SW480 (cell line): ENCODE measurements at places on chromosomes 1 and 21.

DNA sequence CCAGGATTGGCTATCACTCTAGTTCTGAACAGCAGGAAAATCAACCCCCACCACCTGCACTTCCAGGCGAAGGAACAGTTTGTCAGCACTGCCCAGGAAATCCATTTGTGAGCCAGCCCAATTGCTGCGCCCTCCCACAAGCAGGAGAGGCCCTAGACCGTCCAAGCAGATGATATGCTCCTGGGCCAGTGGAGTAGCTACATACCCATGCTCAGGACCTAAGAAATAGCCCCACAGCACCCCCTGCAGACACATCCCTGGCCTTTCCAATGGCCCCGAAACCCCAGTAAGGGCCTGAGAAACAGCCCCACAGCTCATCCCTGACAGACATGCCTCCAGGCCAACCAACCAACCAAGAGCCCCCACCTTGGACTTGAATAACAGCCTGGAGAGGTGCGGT, 111.5 kb upstream of the ZC3H11B start:
- DNase-seq = no peak

- no peak for DNase-seq
These were observed 10.0 kb downstream of the MYBPHL start for GRCh38 chr1:109296782-109297181.

- no peak for DNase-seq
These were observed 45.5 kb downstream of the VWA5B1 start for GRCh38 chr1:20336105-20336605.

DNA sequence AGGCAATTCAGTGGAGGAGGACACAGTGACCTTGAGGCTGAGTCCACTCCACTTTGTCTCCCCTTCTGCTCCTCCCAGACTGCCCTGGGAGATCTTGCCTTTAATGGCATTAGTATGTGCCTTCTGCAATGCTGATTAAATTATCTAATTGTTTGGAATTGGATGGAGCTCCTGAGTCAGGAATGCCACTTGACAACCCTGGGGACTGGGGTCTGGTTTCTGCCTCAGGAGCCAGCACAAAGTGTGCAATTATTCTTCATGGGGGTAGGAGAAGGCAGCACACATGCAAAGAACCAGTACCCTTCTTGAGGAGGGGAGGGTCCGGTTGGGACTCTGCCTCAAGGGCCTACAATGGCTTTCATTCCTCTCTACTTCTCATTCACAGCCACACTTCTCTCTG, 11.9 kb upstream of the PLXNA2 start:
- no peak for DNase-seq

GRCh38 chr1:240401731-240402130, 210.2 kb downstream of the GREM2 start:
- no peak for DNase-seq

GRCh38 chr1:111769517-111770146, 13.9 kb downstream of the DDX20 start:
- peak; percentile 42 for DNase-seq

- DNase-seq = no peak
These were observed 276.2 kb upstream of the DUSP10 start for GRCh38 chr1:222018041-222018440.

GRCh38 chr1:193346085-193346484, 159.7 kb upstream of the B3GALT2 start:
- no peak for DNase-seq

DNA sequence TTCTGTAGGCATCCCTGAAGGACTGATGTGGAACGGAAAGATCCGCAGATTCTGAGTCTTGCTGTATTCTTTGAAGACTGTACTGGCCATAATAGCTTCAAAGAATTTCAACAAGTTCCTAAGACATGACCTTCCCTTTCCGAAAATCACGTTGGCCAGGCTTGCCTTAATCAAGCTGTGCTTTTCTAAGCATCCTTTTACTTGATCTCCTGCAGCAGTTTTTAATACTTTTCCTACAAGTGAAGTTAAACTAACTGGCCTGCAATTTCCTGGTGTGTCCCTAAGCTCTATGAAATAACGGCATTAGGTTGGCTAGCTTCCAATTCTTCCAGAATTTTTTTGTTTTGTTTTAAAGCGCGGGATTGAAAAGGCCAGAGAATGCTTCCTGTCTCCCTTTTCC, 40.3 kb downstream of the SPAG17 start:
- DNase-seq = no peak

- no peak for DNase-seq
These were observed 167.4 kb downstream of the TNFSF18 start for GRCh38 chr1:172883387-172883791.

DNA sequence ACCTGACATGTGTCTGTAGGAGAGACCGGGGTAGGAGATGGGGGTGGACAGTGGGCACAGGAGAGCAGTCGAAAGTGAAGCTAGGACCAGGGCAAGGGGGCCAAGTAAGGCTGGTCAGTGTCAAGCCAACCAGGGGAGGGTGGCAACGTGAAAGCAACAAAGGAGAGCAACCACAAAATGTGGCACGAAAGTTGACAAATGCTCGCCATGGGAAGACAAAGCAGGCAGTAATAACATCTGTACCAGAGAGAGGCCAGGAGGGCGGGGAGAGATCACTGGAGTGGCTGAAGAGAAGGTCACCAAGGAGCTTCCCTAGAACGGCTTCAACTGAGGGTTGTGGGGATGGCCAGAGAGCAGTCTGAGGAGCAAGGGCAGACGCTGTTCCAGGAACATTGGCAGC, 17.0 kb downstream of the QSOX1 start:
- no peak for DNase-seq

DNA sequence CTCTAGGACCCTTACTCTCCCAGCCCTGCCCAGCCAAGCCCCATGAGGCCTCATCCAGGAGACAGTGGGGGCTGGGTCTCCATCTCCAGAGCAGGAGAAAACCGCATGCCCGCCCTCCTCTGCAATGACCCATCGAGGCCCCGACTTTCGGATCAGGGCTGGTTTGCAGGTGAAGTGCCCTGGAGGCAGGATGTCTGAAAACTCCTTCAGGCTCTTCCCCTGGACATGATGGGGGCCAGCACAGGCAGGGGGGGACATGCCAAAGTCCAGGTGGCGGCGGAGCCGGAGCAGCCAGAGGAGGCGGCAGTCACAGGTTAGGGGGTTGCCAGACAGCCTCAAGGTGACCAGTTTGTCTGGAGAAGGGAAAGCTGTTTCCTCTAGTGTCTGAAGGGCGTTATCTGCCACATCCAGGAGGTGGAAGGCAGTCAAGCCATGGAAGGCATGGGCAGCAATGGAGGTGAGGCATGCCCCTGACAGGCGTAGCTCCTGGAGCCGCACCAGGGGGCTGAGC, 3.9 kb downstream of the LINGO4 start:
- no peak for DNase-seq

DNA sequence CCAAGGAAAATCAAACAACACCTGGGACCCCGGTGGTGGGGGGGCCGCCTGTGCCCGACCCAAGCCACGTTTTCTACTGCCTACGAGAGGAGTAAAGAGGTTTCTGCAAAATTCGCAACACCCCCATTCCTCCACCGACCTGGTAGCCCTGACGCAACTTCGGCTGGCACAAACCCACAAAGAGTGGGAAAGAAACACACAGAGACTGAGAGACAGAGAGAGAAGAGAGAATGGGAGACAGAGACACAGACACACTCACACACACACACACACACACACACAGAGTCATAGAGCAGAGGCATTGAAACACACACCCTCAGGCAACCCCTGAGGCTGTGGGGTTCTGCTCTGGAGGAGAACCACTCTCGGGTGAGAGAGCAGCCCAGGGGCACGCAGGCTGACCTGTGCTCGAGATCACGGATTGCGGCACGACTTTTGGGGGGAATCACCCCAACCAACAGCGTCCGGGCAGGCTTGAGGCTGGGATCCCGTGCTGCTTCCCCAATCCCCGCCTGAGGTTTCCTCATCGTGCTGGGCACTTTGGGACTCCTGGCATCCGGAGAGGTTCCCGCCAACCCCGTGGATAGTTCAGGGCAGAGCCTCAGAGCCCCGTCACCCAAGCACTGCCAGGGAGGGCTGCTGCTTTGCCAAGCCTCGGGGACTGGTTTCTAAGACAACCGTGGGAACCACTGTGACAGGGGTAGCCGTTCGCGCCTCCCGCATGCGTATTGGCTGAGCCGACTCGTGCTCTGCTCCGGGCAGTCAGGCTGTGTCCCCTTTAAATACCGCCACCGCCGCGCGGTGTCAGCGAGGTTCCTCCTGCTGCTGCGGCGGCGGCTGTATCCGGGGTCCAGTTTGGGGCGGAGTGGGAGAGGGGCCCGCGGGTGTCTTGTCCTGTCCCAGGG, 682.4 kb upstream of the TPTE start:
- DNase-seq = no peak

DNA sequence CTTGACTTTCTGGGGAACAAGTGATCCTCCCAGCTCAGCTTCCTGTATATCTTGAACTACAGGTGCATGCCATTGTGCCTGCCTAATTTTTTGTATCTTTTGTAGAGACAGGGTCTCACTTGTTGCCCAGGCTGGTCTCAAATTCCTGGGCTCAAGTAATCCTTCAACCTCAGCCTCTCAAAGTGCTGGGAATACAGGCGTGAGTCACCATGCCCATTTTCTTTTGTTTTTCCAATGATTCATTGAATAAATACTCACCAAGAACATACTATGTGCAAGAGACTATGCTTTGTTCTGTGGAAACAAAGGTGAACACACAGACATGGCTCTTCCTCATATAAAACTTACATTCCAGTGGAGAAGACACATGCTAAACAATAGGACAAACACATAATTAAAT, 407.8 kb upstream of the DAB1 start:
- DNase-seq = no peak

DNA sequence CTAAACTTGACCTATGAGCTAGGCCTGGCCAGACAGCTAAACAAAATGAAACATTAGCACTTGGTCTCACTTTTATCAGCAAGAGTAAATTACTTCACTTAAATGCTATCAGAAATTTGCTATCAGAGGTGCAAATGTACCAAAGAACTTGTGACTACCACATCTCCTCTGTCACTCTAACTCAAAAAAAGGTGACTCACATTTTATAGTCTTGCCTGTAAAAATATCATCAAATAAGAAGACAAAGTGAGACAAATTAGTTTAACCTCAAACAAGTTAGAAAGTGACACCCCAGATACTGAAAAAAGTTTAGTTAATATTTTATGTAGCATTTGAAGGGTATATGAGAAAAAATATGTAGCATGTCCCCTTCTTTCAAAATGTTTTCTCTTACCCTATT, 76.9 kb downstream of the EPS15 start:
- no peak for DNase-seq

- DNase-seq = no peak
These were observed 103.8 kb downstream of the PCBP3 start for GRCh38 chr21:45747233-45747766.

DNA sequence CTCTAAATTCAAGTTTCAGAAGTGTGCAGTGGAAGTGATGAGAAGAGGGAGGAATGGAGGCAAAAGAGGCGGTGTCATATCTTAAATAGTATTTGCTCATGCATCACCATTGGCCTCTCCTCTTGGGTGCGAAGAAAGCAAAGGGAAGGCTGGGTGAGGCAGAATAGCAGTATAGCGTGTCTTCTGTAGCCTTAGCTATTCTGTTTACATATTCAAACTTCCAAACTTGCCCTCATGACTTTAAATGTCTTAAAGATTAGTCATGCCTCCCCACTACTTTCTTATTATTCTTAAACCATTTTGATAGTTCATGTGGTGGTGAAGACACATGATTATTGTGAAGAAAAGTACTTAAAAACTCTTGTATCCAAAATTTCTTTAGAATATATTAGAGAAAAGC, 104.6 kb upstream of the TENT5C start:
- DNase-seq = no peak

- DNase-seq = no peak
These were observed 54.2 kb upstream of the PRKACB start for GRCh38 chr1:84089867-84090266.

- DNase-seq = peak; percentile 54
These were observed 75.1 kb downstream of the ZNF281 start for GRCh38 chr1:200334661-200335256.

DNA sequence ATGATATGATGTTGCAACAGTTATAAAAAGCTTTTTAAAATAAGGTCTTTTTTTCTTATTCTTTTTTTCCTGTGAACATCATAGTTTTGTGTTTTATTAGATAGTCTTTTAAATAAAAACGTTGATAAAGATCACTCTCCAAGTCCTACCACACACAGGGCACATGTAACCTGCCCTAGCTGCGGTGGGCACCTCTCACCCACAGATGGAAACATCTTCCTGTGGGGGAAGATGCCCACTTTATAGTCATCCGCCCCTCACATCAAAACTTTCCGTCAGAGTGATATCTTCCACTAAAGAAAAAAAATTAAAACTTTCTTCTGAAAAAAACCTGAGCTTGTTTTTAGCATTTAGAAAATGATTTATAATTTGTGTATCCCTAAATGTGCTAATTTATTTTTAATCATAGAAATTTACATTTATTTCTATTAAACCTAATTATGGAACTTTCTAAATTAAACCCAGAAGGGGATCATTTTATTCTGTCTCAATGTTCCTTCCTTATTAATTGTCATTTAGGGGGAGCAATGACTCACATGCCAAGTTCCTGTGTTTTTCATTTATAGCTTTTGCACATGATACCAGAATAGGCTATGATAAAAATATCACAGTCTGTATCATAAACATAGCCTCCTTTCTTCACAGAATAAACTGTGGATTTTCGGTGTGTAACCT, 24.7 kb downstream of the TNFRSF9 start:
- DNase-seq = no peak
